ENCODE measurements at places on chromosomes 1 and 21.

- peak; percentile 1 for DNase-seq
These were observed 3.9 kb downstream of the LDLRAD1 start for GRCh38 chr1:54014009-54014629.

DNA sequence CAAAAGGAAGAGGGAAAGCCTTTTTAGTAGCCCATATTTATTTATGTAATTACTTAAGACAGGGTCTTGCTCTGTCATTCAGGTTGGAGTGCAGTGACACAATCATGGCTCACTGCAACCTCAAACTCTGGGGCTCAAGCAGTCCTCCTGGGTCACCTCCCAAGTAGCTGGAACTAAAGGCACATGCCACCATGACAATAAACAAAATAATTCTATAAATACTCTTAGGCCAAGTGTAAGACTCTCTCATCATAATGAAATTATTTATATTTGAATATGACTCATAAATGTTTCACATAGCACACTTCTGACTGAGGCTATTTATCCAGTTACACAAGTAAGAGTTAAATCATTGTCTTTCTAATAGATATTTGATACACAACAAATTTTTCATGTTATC lies 314.7 kb downstream of the AMY1C start:
- DNase-seq: no peak

- no peak for DNase-seq
These were observed 91.7 kb downstream of the TBX15 start for GRCh38 chr1:118896416-118896815.

DNA sequence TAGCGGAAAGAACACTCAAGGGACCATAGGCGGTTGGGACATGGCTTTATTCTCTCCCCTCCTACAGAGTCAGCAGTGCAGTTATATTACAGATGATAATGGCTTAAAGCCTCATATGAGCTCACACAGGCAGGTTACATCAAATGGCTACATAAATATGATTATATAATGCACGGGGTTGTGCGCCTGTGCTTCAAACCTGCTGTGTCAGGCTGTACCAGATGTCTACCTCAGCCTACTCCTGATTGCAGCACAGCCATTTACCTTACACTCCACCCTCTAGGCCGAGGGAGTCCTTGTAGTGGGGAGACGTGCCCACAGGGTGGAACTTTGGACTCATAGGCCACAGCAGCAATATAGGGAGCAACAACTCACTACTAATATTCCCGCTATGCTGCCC lies 16.4 kb upstream of the TBX19 start:
- DNase-seq: no peak

DNA sequence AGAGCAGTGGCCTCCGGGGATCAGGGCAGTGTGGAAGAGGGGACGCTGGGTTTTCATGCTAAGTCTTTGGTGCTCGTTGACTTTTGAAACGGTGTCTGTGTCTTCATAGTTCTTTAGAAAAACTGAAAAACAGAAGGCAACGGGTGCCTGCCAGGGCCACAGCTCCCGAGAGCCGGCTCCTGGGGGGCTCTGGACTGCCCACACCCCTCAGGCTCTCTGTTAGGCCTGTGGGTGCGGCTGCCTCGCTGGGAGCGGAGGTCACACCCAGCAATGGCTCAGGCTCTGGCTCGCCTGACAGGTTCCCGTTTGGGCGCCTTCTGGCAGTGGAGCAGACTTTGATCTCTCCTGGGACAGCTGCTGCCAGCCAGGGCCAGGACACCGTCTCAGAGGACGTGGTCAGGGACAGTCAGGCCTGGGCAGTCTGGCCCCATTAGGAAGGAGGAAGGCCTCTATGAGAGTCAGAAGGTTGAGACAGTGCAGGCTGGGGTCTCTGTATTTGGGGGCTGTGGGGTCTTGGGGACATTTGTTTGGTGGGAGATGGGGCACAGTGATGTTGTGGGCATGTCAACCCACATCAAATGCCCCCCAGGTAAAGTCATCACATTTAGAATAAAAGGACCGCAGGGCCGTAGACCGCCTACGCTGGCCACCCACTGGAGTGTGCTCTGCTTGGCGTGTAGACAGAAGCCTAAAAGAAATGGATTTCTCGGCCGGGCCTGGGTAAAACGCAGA lies 5.6 kb downstream of the ARHGEF16 start:
- no peak for DNase-seq

- DNase-seq: no peak
These were observed 26.2 kb upstream of the PTPRC start for GRCh38 chr1:198612471-198613260.

- no peak for DNase-seq
These were observed 19.1 kb downstream of the DIP2A start for GRCh38 chr21:46477765-46478164.

Measured in DND-41 (cell line).